Spinal cord (tissue), 10 donors: ENCODE measurements at places on chromosomes 1 and 21.

- DNase-seq = no peak
Measured at GRCh38 chr21:27079636-27080240, 112.8 kb upstream of the ADAMTS5 start.

- no peak for DNase-seq
Measured at GRCh38 chr21:39850333-39850732, 16.9 kb upstream of the PCP4 start.

DNA sequence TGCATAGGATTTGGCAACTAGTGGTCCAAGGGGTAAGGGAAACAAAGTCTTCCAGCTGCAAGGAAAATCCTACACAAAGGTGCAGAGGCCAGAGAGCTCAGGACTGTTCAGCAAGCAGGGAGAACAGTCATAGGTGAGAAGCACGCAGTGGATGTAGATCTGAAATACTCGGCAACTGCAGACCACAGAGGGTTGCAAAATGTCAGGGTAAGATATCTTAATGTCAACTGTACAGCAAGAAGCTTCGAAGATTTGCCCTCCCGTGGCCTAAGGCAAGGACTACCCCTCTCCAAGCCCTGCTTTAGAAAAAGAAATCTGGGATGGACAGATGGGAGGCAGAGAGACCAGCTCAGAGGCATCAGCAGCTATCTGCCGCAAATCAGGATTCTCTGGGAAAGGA is 153.4 kb upstream of the IRF2BP2 start:
- no peak for DNase-seq

DNA sequence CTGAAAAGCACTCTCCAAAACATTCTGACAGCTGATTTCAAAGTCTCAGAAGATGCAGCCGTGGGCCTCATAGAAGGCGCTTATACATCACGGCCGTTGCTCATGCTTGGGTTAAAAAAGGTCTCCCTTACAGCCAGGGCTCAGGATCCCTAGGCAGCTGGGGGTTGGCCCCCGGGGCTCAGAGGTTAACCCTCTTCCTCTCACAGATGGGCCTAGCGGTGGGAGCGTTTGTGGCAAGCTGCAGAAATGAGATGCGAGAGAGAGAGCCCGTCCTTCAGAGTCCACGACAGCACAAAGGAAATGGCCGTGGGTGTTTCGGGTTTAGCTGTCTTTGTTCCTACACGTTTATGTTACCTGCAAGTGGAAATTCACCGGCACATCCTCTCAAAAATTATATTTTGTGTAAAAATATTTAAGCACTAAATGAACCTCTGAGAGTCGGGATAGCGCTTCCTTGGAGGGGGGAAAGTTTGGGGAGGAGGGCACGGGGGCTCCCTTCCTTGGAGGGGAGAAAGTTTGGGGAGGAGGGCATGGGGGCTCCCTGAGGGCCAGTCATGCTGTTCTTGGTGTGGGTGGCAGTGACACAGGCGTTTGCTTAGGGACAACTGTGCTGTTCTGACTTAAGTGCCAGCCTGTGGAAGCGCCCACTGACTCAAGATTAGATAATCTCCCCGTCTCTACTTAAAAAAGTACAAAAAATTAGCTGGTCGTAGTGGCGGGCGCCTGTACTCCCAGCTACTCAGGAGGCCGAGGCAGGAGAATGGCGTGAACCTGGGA is 20.5 kb upstream of the PRDM15 start:
- DNase-seq = no peak

DNA sequence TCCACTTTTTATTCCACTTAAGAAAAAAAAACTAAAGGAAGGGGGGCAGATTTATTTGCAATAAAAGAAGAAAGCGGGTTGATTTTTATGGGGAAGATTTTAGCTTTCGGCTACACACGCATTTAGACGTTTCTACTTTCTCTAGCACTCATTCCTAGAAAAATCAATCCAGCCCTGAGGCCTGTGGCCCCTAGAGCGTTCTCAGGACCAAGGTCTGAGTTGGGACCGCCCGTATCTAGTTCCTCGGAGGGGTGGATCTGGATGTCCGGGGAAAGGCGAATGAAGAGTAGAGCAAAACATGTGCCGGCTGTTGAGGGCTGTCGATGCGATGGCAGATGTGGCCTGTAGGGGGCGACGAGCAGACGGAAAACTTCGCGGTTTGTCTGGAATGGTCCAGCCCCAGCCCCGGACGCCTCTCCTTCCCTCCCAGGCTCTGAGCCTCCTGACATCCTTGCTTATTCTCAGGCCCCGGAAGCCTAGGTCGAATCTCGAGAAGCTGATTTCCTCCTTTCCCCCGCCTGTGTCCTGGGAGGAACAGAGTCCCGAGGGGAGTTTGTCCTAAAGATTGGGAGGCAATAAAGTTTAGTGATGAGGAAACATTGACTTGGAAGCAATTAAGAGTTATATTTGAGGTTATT is 5.2 kb downstream of the FOXD3 start:
- peak; percentile 85 for DNase-seq

- DNase-seq = no peak
Measured at GRCh38 chr21:18030248-18030647, 211.1 kb upstream of the C21orf91 start.

DNA sequence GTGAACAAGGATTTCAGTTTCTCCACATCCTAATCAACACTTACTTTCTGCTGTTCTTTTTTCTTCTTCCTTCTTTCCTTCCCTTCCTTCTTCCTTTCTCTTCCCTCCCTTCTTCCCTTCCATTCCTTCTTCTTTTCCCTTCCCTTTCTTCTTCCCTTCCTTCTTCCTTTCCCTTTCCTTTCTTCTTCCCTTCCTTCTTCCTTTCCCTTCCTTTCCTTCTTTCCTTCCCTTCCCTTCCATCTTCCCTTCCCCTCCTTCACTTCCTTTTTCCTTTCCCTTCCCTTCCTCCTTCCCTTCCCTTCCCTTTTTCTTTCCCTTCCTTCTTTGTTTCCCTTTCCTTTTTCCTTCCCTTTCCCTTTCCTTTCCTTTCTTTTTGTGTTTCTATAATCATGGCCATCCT is 115.3 kb downstream of the KIF26B start:
- no peak for DNase-seq

DNA sequence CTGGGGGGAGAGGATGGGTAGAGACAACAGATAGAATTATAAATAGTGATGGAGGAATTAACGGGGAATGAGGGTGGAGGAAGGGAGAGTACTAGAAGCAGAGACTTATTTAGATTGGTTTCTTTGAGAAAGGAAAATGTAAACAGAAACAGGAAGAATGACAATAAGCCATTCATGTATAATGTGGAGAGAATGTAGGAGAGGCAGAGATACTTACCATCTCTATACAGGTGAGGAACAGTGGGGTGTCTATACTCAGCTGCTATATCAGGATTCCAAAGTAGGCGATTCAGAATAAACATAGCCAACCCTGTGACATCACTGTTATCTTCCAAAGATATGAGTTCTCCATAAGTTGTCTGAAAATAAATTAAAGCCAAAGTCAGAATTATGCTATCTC is 16.8 kb downstream of the ASPM start:
- DNase-seq = no peak

- no peak for DNase-seq
Measured at GRCh38 chr1:150126811-150127210, 22.9 kb upstream of the PLEKHO1 start.

DNA sequence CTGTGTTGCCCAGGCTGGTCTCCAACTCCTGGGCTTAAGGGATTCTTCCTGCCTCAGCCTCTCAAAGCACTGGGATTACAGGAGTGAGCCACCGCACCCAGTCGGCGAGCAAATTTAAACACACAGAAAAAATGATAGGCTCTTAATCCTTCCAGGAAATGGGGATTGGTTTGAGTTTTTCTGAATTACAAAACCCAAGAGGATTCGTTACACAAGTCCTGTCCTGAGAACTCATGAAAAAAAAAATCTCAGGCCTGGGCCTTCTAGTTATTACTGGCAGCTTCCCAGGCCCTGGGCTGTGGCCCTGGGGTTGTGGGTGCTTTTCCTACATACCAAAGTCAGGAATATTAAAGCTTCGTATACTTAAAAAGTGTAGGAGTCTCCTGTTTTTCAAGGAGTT is 6.3 kb upstream of the IFNGR2 start:
- no peak for DNase-seq

GRCh38 chr1:117232531-117232930 is 21.8 kb upstream of the VTCN1 start:
- no peak for DNase-seq

DNA sequence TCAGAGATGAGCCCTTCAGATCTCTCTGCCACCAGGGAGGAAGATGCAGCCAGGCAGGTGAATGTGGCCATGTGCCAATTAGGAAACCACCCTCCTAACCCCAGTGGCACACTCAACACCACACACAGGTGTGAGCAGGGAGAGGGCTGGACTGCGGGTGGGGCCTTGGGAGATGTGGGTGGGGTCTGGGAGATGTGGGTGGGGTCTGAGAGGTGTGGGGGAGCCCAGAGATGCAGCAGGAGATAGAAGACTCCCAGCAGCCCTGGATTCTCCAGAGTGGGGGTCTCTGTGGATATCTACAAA is 43.2 kb upstream of the COL6A1 start:
- no peak for DNase-seq

DNA sequence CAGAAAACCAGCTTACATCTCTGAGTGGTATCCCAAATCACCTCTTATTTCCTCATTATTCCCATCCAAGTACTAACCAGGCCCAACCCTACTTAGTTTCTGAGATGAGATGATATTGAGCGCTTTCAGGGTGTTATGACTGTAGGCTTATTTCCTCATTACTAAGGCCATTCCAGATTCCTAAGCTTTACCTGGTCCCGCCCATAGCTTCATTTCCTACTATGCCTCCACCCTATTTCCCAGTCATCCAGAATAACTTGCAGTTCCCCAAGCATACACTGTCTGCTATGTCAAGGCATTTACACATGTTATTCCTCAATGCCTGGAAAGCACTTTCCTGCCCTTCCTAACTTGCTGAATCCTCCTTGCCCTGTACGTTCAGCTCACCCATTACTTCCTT is 79.3 kb upstream of the SPAG17 start:
- DNase-seq = no peak

GRCh38 chr1:193259636-193260035 is 73.2 kb upstream of the B3GALT2 start:
- DNase-seq = no peak

DNA sequence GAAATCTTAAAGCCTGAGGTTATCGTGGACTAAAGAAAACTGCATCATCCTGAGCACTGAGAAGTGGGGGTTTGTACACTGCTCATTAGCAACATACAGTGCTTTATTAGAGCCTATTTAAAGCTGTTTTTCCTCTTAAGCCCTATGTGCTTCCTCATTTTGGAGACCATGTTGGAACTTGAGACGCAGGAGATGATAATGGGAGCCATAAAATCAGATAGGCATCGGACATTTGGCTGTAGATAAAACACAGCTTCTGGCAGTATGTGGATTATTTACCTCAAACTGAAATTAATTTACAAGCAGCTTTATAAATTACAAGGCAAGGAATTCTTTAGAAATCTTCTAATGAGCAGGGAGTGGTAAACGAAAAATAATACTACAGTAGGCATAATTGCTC is 147.7 kb upstream of the IVNS1ABP start:
- no peak for DNase-seq
